Right renal cortex interstitium (tissue), 3 donors: ENCODE measurements at places on chromosomes 4 and X.

GRCh38 chr4:95838192-95838591, 1.7 kb upstream of the PDHA2 start:
- no peak for DNase-seq

- DNase-seq: no peak
These were observed 36.8 kb downstream of the RTL5 start for GRCh38 chrX:72094894-72095293.

DNA sequence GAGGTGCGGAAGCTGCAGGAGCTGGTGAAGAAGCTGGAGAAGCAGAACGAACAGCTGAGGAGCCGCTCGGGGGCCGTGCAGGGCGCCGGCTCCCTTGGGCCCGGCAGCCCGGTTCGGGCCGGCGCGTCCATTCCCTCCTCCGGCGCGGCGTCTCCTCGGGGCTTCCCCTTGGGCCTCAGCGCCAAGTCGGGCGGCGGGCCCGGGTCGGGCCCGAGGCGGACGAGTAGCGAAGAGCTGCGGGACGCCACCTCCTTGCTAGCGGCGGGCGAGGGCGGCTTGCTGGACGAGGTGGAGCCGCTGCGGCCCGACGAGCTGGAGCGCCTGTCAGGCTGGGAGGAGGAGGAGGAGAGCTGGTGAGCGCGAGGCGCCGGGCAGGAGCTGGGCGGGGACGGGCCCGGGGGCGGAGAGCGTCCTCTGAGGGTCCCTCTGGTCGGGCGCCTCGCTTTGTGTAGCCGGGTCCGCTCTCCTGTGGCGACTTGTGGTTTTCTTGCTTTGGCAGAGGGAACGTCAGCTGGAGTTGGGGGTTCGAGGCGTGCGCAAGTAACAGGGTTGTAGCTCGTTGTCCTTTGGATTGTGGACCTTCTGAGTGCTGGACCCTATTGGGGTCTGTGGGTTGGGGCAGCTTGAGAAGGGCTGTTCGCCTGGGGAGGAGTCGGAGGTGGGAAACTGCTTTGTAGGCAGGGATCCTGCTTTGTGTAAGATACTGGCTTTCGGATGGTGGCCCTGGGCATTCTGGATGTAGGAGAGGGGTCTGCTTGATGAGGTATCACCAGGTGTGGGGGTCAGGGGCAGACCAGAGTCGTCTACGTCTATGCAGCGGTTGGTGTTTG, 662 bp downstream of the SLAIN2 start:
- DNase-seq: peak; percentile 47

DNA sequence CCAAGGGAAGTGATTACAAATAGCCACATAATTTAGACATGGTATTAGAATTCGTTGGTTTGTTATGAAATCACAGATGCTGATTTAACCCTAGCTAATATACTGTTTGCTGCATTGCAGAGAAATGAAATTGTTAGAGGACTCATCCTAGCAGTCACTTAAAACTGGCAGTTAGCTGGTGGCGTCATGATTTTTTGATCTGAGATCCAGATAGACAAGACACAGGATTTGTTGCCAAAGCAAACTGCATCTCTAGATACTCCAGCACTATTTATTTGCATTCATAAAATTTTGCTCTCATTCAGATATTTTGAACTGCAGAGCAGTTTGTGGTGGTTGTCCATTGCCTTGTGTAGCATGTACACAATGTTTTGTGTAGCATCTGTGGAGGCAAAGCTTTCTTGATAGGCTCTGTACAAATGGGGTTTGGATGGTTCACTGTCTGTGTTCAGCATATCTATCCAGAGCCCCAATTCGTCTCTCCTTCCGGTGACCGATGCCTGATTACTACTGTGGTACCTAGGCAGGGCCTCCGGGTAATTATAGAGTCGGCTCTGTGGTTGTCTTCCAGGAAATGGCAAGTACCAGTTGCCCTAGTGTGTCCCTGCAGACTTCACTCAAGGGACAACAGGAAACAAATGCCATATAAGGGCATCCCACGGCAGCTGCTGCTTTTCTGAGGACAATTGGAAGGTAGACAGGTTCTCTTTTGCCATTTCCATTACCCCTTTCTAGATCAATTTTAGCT, 30.1 kb upstream of the SPARCL1 start:
- DNase-seq: no peak

- no peak for DNase-seq
These were observed 187.7 kb upstream of the NUDT10 start for GRCh38 chrX:51144828-51145442.

DNA sequence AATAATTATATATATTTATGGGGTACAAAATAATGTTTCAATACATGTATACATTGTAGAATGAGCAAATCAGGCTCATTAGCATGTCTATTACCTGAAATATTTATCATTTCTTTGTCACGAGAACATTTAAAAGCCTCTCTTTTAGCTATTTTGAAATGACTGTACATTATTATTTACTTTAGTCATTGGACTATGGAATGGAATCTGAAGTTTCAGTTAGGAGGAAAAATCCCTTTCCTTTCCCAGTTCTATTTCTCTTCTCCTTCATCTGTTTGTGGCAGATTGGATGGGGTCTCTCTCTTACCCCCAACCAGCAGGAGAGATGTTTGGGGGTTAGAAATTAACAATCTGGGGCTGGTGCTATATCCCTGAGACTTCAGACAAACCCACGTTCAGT, 292.5 kb upstream of the SFRP2 start:
- no peak for DNase-seq

GRCh38 chrX:302975-303374, 15.6 kb downstream of the GTPBP6 start:
- DNase-seq: no peak

DNA sequence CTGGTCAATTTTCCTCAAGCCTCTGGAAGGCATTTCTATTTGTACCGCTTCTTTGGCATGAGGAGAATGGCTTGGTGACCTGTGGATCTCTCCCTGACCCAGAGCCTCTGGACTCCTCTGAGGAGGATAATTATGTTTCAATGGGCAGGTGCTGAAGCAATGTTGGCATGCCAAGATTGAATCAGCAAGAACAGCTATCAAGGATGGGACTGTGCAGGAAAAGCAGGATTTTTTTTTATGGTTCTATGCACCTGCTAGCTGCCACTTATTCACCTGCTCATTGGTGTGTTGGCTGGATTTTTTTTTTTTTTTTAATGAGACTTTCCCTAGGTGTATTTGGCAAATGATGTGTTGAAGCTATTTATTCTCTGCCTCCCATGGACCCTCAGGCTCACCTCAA, 821.2 kb downstream of the RPA4 start:
- DNase-seq: no peak

GRCh38 chr4:337932-338758, 531 bp downstream of the ZNF141 start:
- peak; percentile 27 for DNase-seq

DNA sequence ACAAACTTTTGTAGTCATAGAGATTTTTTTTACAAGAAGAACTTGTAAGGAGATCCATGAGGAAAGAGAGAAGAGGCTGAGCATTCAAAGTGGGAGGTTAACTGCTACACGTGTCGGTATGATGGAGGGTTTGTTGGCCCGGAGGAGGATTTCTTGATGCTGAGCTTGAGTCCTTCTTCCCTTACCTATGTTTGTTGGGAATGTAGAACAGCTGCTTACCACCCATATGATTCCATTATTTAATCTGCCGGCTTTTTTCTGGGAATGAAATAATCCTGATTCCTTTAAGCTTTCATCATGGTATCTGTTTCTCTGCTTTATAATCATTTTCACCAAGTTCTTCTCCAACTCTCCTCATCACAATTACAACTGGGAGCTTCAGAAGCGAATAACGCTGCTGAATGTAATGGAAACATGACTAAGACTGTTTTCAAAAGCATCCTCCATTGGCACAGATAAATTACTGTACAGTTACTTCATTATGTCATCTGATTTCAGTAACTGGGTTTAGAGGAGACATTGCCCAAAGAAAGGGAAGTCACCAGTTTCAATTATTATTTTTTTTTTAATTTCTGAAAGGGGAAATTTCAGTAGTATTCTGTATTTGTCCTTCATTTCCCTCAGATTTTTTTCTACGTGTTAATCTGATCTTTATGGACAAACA, 420.6 kb downstream of the SPRY1 start:
- DNase-seq: no peak

DNA sequence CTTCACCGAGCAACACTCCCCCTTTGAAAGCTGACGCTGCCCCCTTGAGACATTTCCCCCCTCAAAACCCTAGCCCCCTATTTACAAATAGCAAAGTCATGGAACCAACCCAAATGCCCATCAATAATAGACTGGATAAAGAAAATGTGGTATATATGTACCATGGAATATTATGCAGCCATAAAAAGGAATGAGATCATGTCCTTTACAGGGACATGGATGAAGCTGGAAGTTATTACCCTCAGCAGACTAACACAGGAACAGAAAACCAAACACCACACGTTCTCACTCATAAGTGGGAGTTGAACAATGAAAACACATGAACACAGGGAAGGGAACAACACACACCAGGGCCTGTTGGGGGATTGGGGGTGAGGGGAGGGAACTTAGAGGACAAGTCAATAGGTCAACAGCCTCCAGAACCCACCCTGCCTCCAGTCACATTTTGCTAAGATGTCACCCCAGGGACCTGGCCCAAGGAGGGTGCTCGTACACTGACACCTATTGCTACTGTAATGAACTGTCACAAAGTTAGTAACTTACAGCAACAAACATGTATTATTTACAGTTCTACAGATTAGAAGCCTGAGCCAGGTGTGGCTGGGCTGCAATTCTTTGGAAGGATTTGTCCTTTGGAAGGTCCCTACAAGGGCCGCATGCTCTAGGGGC, 20.6 kb downstream of the SCD5 start:
- no peak for DNase-seq

- no peak for DNase-seq
These were observed 298.3 kb downstream of the HS3ST1 start for GRCh38 chr4:11130195-11130970.

DNA sequence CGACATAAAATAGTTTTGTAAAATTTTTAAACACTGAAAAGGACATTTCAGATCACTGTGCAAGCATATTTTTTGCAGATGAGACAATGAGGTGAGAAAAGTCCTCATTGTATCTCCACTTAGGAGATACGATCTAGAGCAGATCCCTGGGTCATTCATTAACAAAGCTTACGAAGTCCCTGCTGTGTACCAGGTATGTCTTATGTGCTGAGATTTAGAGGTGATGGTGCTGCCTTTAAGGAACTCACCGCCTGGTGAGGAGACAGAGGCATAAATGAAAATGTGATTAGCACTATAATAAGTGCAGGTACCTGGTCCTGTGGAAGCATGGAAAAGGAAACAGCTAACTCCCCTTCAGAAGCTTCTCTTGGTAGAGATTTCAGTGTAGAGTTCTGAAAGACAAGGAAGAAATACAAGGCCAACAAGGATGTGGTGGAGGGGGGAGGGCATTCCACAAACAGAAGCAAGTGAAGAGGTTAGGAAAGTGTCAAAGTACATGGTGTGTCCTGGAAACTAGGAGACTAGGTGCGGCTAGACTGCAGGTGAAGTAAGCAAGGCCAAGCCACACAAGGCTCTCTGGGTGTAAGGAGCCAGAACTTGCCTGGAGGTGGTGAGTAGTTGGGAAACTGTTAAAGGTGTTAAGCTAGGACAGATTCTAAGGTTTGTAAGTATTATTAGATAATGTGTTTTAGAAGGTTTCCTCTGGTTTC, 1.5 kb upstream of the NDNF start:
- no peak for DNase-seq

DNA sequence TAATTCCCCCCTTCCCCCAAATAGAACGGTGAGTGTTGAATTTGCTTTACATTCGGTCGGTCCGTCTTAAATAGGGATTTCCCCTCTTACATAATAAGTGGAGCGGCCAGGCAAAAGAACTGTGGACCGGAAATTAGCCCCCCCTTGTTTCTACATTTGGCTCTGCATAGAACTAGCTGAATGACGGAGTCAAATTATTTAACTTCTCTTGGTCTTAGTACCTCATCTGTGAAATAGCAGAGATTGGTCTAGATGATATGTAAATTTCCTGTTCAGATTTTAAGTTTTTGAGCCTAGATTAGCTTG, 1.3 kb downstream of the SPATA18 start:
- DNase-seq: no peak

GRCh38 chrX:40272141-40272540, 174.4 kb upstream of the BCOR start:
- no peak for DNase-seq

DNA sequence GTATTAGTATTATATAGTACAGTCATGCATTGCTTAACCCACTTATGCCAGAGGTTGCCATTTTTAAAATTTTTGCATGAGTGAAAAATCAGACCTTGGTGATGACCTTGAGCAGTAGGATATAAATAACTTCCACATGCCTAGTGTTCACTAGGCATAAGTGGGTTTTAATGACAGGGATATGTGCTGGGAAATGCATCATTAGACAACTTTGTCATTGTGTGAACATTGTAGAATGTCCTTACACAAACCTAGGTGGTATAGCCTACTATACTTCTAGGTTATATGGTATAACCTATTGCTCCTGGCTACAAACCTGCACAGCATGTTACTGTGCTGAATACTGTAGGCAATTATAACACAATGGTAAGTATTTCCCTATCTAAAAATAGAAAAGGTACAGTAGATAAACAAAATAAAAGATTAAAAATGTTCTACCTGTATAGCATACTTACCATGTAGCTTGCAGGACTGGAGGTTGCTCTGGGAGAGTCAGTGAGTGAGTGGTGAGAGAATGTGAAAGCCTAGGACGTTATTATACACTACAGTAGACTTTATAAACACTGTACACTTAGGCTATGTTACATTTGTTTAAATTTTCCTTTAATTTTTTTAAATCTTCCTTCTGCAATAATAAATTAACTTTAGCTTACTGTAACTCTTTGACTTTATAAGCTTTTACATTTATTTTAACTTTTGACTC, 326.7 kb downstream of the ANK2 start:
- DNase-seq: no peak

- DNase-seq: no peak
These were observed 63.0 kb downstream of the MSX1 start for GRCh38 chr4:4922441-4922840.

- no peak for DNase-seq
These were observed at the start of gene PLP2 for GRCh38 chrX:49171752-49172279. Gene PLP2, plus strand, starts transcription at chrX:49171898. Its CDS starts 103 bp downstream, at chrX:49172001.

DNA sequence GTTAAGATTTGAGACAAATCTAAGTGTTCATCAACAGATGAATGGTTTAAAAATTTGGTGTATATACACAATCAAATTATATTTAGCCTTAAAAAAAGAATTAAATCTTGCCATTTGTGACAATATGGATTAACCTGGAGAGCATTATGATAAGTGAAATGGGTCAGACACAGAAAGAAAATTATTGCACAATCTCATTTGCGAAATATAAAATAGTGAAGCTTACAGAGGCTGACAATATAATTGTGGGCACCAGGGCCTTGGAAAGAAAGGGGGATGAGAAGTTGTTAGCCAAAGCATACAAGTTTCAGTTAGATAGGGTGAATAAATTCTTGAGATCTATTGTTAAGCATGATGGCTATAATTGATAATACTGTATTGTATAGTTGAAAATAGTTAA, 883.0 kb downstream of the TECRL start:
- DNase-seq: no peak
